ENCODE measurements at places on chromosomes 6 and 20.

DNA sequence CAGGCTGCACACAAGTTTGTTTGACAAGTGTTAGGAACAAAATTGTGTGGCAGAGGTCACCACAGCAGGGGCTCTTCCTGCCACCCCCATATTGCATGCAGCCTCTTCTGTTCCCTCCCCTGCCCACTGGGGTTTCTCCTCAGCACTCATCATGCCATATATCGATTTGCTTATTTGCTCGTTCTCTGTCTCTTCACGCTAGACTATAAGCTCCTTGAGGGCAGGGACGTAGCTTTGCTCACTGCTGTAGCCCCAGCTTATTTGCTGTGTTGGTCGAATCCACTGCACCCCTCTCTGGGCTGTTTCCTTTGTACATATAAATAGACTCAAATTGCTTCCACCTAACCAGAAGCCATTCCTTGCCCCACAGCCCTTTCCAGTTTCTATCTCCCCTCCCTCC is 19.6 kb downstream of the MAS1 start:
- no peak for DNase-seq

DNA sequence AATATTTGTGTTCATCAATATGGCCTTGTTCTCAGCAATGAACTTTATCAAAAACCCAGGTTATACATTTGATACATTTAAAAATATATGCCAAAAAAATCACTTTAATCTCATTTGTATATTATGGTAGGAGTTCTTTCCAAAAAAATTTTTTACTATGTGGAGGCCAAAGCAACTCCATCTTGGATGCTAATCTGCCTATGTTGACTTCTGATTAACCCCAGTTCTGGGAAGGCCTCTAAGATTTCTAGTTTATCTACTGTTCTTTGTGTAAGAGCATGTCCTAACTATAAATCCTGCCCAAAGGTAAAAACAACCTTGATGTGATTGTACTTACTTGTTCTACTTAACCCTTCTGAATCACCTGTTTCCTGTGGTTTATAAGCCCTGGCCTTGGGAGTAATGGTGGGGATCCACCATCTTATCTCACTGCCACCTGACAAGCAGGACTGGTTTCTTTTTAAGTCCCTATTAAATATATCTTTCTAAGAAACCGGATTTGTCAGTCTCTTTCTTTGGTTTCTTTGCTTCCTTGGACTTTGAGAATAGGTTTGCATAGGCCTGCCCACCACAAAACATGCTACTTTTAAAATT is 46.7 kb downstream of the RNGTT start:
- DNase-seq = no peak

- no peak for DNase-seq
These were observed 9.7 kb upstream of the MARCKS start for GRCh38 chr6:113847447-113847846.

- DNase-seq = no peak
These were observed 16.7 kb downstream of the ZNF292 start for GRCh38 chr6:87171938-87172633.

- no peak for DNase-seq
These were observed 38.5 kb upstream of the SLC22A3 start for GRCh38 chr6:160309718-160310117.

DNA sequence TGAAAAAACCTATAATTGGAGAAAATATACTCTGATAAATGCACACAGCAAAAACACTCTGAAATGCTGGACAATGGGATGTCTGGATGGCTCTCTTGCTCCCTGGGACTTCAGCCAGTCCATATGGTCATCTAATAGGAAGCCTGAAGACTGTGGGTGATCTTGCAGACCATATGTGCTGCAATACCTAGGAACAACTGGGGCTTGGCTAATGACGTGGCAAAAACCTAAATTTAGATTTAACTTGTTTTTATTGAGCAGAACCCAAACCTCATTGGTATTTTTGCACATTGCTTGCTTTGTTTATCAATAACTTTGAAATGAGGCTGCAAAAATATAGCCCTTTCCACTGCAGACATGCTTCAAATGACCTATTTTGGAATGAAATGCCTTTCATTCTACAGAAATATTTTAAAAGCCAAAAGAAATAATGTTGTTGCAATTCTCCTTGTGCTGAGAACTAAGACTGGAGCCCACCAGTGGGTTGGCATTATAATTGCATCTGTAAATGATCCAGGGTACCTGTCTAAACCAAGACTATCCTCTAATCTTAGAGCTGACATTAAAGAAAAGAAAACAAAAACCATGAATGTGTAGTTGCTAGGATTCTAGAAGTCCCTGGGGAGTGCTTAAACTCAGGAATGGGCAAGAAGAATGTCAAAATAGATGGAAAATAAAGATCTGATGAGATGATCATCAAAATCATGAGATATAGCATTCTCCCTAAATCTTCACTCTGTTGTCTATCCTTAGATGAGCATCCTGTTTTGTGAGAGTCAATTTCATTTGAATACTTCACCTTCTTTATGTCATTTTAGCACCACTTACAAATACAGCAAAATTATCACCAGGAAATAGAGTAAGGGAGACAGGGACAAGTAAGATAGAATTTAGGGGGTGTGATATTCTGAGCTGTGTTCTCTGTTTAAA is 152.1 kb upstream of the RIMS1 start:
- DNase-seq = no peak

DNA sequence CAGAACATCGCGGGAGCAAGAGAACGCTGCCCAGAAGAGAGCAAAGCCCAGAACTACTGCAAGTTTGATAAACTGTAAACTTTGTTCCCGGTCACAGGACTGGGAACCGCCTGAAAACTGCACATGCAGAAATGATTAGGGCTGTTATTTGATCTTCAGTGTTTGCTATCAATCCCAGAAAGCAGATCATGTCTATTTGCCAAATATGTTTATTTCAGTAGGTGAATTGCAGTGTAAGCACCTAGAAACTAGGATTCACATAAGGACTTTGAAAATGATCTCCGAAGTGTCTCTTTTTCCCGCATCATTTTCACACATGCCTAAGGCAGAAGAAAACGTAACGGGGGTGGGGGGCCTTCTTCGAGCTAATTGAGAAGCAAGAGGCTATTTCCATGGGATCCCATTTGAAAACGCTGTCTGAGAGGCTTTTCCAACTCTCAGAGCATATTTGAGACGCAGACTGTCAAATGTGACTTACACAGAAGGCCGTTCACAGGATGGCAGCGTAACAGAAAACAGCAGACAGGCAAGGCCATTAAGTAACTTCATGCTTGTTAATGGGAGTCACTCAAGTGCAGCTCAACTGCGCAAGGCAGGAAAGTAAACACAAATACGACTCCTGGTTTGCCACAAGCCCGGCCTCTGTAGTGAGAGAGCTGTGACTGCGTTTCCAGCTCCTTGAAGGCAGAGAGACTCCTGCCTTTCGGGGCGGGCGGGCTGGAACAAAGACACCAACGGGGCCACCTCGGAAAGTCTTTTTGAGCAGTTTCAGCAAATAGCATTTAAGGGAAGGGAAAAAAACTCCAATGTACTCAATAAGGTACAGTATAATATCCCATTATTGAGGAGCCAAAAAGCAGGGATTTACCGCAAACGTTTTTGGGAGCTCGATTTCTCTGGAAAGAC is 144.7 kb upstream of the ZNF217 start:
- DNase-seq = no peak

GRCh38 chr6:43904311-43905123 is 134.5 kb downstream of the VEGFA start:
- no peak for DNase-seq

GRCh38 chr6:166476061-166476591 is 93.4 kb upstream of the MPC1 start:
- DNase-seq = no peak

GRCh38 chr6:12911427-12911826 is 194.9 kb downstream of the PHACTR1 start:
- DNase-seq = no peak

DNA sequence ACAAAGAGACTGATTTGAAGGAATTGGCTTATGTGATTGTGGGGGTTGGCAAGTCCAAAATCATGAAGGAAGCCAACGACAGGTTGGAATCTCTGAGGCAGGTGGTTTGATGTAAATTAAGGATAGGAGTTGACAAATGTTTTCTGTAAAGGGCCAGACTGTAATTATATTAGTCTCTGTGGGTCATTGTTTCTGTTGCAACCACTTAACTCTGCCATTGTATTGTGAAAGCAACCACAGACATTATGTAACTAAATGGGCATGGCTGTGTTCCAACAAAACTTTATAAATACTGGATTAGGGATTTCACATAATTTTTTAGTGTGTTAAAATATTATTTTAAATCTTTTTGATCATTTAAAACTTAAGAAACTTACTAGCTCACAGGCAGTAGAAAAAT is 199.2 kb upstream of the MYLIP start:
- DNase-seq = no peak

- no peak for DNase-seq
These were observed 172.4 kb downstream of the CD24 start for GRCh38 chr6:106802139-106802538.

GRCh38 chr20:41854765-41855164 is 236.6 kb upstream of the CHD6 start:
- DNase-seq = no peak

GRCh38 chr6:29739882-29740261 is 16.6 kb downstream of the HLA-F start:
- no peak for DNase-seq

DNA sequence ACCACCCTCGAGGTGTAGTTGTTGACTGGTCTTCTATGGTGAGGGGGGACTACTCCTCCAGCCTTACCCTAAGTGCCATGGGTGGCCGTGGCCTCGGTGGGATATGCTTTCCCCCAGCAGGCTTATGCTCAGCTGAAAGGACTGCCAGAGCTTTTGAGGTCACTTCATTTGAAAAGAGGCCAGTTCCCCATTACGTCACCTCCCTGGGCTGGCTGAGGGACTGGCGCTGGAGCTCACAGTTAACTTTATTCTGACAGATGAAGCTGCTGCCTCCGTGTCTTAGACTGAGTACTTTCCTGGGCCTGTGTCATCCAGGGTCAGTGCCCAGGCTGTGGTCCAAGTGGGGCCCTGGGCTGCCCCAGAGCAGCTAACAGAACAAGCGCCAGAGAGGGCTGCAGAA is 42.8 kb upstream of the PCMTD2 start:
- no peak for DNase-seq

GRCh38 chr6:110560239-110561007 is 84.0 kb upstream of the SLC22A16 start:
- DNase-seq = no peak

DNA sequence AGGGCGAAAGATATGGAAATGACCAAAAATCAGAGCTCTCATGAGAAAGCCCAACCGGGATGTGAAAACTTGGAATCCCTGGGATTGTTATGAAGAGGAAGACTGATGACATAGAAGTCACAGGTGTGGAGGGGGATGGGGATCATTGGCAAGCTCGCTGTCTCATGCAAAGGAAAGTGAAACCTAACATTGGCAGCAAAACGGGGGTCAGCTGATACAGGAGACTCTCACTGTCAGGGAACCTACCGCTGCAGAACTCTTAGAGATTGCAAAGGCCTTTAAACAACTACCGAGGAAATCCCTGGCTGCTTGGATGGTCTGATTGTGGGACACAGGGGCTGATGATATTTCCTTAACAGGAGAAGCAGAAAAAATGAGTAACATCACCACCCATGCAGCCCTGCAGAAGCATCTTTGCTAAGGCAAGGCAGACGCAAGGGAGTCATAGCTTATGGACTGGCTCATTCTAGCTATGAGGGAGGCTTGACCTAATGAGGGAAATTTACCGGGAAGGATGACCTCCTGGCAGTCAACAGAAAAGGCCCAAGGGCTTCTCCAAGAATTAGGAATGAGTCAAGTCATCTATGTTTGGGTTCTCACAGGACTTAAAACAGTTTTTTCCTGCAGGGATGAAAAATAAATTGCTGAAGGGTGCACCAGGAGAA is 7.0 kb downstream of the MUC21 start:
- DNase-seq = no peak

GRCh38 chr6:134706806-134707205 is 243.1 kb downstream of the ALDH8A1 start:
- no peak for DNase-seq

DNA sequence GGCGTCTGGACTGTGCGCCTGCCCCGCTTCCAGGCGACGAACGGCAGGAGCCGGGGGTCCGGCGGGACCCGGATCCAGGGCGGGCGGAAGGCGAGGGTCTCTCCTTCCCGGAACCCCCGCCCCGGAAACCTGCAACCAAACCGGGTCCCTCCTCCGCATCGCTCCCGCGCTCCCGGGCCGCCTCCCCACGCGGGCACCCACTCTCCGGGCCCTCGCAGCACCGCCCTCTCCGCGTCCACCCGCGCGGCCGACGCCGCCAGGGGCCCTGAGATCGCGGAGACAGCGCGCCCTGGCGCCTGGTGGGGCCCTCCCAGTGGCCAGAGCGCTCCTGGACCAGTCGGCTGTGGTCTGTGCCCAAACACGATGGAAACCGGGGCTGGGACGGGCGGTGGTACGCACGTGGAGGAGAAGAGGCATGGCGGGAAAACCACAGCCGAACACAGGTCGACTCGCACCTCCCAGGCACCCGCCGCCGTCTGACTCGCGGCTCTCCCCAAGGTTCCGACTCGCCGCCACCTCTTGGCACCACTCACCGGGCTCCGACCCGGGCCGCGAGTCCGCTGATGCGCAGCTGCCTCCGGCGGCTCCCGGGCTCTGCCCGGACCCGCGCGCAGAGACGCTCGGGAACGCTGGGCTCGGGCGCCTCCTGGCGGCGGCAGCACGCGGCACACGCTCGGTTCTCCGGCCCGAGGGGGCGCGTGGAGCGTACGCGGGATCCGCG is 7.9 kb downstream of the NKX2-2 start:
- no peak for DNase-seq

DNA sequence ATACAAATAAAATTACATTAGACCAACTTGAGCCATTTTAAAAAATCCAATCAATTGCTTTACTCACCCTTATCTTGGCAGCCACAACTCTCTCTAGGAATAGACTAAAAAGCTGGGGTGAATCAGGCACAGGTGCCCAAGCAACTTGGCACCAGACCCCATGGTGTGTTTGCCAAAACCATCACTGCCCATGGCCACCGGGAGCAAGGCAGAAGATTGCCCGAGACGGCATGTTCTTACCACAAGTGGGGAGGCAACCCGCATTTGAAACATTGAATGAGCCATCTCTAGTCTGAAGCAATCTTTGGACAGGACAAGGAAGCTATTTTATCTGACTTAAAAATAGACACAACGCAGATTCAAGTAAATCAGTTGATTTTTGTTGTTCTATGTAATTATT is 69.0 kb downstream of the SMLR1 start:
- DNase-seq = no peak

GRCh38 chr20:36501367-36502006 is 39.8 kb upstream of the MYL9 start:
- no peak for DNase-seq

DNA sequence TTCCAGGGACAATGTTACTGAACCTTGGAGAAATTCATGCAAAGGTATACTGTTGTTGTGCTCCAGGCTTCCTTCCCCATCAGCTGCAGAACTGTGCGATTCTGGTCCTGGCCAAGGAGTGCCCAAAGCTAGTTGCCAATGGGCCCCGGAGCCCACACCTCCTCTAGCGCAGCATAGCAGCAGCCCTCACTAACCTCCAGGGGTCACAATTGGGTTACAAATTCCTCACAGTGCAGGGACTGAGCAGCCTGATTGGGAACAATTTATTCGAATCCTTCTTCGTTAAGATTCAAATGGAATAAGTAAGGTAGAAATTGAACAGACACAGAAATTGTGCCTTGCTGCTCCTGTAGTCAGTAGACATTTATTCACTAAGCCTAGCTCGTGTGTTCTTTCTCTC is 284.9 kb downstream of the PRKN start:
- no peak for DNase-seq
